GM12865 (cell line): ENCODE measurements at places on chromosomes 2 and 18.

DNA sequence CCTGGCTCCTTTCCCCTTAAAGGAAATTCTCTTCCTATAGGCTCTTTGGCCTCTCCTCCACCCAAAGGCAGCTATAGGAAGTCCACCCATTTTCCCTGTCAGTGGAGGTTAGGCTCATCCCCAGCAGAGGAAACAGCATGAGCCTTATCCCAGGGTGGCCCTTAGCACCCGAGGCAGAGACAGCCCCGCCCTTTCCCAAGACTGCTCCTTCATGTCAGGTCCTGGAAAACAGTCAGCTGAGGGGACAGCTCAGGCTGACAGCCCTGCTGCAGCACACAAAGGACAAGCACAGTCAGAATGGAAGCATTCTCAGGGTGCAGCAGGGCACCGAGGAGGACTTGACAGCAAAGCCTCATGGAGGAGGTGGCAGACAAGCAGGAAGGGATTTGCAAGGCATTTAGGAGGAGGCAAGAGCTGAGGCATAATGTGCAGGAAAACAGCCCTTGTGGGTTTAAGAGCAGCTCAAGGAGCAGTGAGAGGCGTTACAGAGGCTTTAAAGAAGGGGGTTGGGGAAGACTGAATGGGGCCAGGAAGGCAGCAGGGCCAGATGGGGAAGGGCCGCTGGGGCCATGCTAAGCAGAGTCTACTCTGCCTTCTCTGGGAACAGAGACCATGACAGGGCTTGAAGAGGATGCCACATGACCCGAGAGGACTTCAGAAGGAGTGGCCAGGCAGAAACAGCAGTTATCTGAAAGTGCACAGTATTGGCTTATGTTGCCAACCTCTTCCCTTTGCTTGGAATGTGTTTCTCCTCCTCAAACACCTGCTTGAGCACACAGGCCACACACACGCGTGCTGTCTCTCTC, 216.6 kb downstream of the SH3BP4 start:
- no peak for DNase-seq

- DNase-seq, result no peak
These were observed 34.2 kb downstream of the MYO7B start for GRCh38 chr2:127569666-127570065.

DNA sequence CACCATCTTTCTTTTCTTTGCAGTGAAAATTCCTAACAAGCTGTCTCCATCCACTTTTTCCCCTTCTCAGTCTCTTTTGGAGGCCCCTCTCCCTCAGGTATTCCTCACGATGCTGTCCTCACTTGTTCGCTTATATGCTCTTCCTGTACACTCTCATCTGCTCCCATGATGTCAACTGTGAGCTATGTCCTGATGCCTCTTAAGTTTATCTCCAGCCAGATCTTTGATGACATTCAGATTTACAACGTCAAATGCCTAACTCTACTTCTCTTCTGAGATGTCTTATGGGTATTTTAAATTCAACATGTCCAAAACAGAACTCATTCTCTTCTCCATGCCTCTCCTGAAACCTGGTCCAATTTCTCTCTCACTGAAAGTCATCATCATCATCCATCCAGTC, 55.1 kb upstream of the SERTAD2 start:
- DNase-seq, result no peak

DNA sequence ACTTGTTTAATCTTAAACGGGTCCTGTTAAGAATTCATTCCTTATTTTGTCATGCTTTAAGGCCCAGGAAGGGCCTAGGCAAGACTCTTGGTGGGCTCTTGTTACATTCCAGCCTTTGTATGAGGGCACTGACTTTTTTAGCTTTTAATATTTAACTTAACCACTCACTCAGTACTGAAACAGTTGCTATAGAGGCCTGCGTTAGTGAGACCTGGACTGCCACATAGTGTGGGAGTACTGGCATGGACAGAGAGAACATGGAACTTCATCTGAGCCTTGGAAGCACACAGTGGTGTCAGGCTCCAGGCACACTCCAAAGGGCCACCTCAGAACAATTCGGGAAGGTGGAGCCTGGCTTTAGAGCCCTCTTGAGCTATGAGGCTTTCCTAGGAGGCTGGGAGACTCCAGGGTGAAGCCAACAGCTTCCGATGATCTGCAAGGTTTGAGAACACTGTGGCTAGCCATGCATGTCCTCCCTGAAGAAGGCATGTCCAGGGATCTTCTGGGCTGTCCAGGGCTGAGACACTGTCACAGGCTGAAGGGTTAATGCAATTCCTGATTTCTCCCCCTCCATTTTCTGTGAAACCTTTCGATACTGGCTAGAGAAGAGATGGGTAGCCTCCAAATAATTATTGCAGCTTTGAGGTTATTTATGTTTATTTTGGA, 155.4 kb upstream of the ACAA2 start:
- no peak for DNase-seq

DNA sequence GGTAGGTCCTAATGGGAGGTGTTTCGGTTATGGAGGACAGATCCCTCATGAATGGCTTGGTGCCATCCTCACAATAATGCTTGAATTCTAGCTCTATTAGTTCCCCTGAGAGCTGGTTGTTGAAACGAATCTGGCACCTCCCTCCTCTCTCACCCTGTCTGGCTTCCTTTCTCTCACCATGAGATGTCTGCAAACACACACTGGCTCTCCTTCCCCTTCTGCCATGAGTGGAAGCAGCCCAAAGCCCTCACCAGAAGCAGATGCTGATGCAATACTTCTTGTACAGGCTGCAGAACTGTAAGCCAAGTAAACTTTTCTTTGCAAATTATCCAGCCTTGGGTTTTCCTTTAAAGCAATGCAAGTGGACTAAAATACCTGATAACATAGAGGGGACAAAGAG, 86.6 kb downstream of the RND3 start:
- DNase-seq, result peak; percentile 24

- DNase-seq, result peak; percentile 14
These were observed 494.7 kb downstream of the BCL11A start for GRCh38 chr2:60058781-60059180.

- no peak for DNase-seq
These were observed 129.2 kb downstream of the ETAA1 start for GRCh38 chr2:67526283-67526682.

DNA sequence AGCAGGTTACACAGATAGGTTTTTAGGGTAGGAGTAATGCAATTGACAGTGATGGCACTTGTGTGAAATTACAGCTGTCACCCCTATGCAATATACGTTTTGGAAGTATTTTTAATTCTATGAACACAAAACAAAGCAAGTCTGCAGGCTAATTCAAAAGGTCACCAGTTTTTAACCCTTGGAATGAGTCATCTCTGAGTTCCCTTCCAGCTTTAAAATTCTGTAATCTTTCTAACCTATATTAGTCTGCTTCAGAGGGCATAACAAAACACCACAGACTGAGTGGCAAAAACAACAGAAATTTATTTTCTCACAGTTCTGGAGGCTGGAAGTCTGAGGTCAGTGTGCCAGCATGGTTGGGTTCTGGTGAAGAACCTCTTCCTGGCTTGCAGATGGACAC, 596.9 kb upstream of the HNMT start:
- no peak for DNase-seq

DNA sequence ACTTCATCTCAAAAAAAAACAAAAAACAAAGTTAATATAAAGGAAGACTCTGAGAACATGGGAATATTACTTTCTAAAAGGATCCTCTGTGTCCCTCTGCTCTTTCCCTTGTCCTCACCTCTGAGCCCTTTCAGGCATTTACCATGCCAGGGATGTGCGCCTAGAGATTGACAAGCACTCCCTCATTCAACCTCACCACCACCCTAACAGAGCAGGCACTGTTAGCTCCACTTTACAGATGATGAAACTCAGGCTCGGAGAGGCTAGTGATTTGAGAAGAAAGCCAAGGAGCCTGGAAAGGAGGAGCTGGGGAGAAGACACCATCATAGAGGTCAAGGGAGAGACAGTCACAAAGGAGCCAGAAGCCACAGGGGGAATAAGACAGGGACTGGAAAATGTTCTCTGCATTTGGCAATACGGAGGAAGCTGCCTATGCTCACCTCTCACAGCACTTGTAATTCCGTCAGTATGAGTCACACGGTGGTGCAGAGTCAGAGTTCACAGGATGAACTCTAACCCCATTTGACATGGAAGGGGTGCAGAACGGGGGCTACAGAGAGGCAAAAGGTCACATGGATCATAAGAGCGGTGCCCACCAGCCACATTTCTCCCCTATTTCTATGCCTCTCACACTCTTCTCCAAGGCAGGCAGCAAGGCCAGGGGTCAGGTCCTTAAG, 101.8 kb upstream of the NFU1 start:
- no peak for DNase-seq

DNA sequence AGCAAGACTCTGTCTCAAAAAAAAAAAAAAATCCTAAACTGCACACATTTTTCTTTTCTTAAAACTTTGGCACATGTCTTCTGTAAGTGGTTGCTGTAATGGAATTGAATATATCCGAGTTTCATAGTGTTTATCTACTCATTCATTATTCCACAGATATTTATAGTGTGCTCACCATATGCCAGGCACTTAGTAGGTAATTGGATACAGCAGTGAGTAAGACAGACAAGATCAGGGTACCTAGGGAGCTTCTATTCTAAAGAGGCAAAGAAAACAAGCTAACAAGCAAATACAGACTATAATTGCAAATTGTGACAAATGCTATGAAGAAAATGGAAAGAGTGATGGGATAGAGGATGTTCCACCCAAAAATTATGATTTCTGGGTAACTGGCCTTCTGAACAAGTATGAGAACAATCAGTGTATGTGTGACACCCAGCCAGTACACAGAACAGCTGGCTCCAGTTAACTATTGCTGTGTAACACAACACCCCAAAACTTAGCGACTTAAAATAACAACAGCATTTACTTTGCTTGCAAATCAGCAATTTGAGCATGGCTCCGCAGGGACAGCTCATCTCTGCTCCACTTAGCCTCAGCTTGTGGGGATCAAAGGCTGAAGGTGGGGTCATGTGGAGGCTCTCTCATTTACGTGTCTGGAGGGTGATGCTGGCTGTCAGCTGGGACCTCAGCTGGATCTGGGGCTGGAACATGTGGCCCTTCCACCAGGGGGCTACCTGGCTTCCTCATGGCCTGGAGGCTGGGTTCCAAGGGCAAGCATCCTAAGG, 224.9 kb downstream of the INSIG2 start:
- no peak for DNase-seq

GRCh38 chr2:19176172-19176852, 182.1 kb downstream of the OSR1 start:
- DNase-seq, result no peak

DNA sequence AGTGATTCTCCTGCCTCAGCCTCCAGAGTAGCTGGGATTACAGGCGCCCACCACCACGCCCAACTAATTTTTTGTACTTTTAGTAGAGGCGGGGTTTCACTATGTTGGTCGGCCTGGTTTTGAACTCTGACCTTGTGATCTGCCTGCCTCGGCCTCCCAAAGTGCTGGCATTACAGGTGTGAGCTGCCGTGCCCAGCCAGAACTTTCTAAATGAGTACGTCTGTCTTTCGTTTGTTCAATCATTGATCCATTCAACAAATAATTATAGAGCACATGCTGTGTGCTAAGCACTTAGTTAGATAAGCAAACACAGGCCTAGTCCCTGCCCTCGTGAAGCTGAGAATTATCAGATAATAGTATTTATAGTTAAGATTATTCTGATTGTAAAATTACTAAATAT, 56.5 kb downstream of the TTC39C start:
- DNase-seq, result no peak

DNA sequence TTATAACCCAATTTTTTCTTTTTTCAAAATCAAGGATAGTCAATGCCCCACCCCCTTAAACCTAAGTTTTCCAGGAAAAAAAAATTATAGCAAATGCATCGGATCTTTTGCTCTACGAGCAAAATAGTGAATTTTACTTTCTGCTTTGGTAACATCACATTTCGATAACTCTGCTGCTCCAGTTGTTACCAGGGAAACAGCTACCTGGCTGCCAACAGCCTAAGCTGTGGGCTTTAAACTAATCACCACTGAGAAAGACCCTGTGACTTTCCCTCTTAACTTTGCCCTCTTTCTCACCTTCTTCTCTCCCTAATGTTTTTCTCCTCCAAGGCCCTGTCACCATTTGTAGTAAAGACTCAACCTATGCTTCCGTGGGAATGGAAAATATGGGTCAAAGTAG, 145.5 kb downstream of the ABCA12 start:
- DNase-seq, result no peak

DNA sequence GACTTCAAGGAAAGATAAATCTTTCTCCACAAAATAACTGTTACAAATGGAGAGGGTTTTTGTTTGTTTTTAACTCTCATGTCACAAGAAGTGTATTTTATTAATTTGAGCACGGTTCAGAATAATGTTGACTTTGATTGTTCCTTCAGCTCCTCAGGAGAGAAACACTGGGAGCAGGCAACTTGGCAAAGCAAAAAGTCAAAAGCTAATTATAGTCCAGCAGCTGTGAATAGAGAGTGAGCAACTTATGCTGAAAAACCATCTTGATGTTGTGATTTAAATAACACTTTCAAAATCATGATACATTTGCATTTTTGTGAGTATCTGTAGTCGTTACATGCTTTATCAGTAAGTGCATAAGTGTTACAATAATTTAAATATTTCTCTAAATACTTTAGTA, 37.5 kb upstream of the TTN start:
- DNase-seq, result no peak

DNA sequence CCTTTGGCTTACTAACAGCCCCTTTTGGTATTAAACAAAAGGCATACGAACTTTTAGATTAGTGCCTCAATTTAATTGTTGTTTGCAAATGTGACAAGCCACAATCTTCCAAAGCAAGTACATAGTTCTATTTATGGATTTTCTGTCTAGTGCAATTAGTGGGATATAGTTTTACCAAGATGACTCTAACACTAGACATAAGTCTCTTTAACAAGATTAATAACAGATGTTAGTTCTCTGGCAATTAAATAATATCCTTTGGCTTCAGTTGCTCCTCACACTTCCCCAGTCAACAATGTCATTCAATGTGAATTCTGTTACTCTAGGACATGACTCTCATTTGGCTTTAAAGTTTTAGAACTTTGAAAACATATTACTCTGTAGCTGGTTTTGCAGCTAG, 16.7 kb upstream of the MC4R start:
- DNase-seq, result no peak

GRCh38 chr2:51650769-51651168, 618.8 kb upstream of the NRXN1 start:
- DNase-seq, result no peak

- DNase-seq, result peak; percentile 28
These were observed 42.3 kb upstream of the STAT1 start for GRCh38 chr2:191056228-191056627.

DNA sequence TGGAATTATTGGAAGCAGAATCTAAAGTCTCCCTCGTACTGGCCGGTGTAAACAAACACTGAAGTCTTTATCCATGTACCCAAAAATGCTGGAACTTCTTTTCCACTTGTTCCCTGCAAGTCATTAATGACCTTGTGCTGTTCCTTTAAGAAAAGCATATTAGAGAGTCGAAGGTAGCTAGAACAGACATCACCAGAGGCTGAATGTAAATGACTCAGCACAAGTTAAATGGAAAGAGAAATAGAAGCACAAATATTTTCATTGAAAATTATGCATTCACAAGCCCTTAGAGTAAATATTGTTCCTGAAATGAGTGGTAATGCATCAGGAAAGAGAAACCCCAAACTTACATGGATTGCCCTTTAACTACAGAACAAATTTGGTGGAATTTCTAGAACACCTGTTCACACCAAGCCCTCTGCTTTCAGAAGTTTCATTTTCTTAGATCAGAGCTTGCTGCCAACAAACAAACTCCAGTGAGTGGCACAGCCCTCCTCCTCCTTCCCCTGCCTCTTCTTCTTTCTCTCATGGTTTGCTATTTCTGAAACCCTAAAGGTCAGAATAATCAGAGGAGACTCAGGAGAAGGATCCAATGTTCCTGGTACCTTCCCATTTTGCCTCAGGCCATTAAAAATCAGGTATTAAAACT, 264.3 kb downstream of the TXNL1 start:
- DNase-seq, result no peak
